H1 (cell line): ENCODE measurements at places on chromosomes 2 and 18. TPM values are rescaled to one million over a fixed set of nuclear protein-coding genes. Genes with fewer than 3 reads are reported as not detected.

The ANKRD30B gene
- total RNA-seq, result 0.11 TPM in 1 of 2 replicates, not detected in the other

The ADGRF3 gene
- 0.69 and 0.75 TPM in 2 replicates for total RNA-seq

The DSC2 gene
- total RNA-seq, result 39.3 and 39.7 TPM in 2 replicates

The UGT1A5 gene
- not detected in 2 replicates for total RNA-seq

The NFATC1 gene
- total RNA-seq, result 6.6 and 6.8 TPM in 2 replicates

The REG3A gene
- total RNA-seq, result not detected in 2 replicates

The SP5 gene
- 0.31 TPM in 1 of 2 replicates, not detected in the other for total RNA-seq

The SNORC gene
- 1.6 and 2.1 TPM in 2 replicates for total RNA-seq

The PDE1A gene
- total RNA-seq, result 0.15 and 0.34 TPM in 2 replicates

The HOXD4 gene
- not detected in 2 replicates for total RNA-seq

The ATG4B gene
- 93.7 and 103 TPM in 2 replicates for total RNA-seq

The ALLC gene
- not detected in 2 replicates for total RNA-seq

GRCh38 chr18:69691008-69691760, 256.5 kb downstream of the CD226 start:
- DNase-seq, result no peak

- DNase-seq, result no peak
Observed at GRCh38 chr18:41646915-41647620, 308.0 kb upstream of the PIK3C3 start.

DNA sequence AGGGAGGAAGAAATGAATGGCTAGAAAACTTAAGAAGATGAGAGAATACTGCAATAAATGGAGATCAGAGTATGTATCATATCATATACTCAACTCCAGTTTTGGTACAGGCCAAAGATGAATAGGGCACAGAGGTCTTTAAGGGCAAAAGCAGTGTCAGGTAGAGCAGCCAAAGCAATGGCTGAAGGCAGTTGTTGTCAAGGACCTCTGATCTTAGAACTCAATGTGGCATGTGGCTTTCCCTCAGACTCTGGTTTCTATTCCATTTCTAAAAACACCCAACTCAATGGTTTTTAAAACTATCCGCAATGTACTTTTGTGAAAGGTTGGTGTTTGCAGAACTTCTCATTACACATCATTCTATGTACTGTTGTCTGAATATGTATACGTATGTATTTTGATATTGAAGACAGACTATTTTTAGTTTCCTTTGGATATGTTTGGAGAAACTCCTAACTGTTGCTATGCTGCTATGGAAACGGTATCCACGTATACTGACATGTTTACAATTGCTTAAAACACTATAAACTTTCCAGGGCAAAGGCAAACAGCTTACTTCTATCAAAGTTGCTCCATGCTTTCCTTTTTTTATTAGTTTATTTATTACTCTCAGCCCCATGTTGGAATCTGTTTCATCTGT, 58.1 kb upstream of the PELI1 start:
- DNase-seq, result no peak

- DNase-seq, result no peak
Observed at GRCh38 chr2:113169586-113169985, 4.2 kb upstream of the PSD4 start.

GRCh38 chr2:20181761-20182160, 43.2 kb downstream of the SDC1 start:
- no peak for DNase-seq

DNA sequence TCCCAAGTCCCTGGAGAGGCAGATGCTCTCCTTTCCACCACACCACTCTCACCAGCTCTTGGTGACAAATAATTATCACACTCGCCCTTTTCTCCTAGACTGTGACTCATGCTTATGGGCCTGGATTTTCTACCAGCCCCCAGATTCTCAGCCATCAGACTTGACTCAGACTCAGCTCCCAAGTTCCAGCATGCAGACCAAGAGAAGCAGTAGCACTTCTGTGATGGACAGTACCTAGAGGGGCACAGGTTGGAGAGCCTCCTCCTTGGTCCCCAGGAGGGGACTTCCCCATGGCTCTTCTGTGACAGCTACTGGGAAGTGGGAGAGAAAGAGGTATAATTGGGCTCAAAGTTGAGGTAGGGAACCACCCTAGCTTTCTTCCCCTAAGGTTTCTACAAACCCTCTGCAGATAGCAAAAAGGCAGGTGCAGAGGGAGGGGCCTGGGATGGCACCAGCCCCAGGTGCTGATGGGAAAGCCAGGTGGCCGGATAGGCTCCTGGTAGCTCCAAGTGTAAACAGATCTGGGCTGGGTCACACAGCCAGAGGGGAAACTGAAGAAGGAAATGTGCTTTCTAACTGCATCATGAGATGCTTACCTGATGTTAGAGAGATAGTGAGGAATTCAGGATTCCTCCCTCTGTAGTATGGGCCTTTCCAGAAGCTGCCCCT, 4.1 kb downstream of the TCF23 start:
- no peak for DNase-seq

GRCh38 chr18:21327101-21327500, 85.1 kb downstream of the GREB1L start:
- DNase-seq, result no peak

DNA sequence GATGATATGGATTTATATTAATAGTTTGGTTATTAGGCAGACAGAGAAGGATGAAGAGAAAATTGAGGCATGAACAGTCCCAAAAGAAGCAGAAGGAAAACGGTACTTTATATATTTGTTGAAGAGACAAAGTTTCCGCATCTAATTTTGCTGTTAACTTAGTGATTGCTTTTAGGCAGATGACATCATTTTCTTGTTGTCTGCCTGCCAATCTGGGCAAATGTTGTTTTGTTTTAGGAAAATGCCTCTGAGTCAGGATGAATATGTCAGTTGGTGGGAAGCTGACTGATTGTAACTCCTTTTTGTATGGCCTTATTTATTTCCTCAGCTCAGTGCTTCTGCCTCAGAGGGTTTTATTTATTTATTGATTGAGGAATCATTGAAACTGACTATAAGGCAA, 52.5 kb upstream of the CAVIN2 start:
- DNase-seq, result no peak

DNA sequence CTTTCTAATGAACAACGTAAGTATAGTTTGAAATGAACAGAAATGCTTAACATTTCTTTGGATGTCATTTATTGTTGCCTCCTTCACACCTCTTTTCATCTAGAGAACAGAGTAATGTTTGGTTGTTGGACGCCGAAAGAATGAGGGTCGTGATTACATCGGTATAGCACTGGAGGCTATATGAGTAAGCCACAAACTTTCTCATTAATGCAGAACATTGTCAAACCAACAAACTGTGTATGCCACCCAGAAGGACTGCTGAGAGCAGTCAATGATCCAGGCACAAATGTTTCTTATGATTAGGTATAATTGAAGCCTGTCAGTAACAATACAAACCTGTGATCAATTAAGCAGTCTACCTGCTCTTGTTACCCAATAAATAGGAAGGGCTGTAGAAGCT, 1494.7 kb upstream of the NXPH2 start:
- DNase-seq, result no peak

DNA sequence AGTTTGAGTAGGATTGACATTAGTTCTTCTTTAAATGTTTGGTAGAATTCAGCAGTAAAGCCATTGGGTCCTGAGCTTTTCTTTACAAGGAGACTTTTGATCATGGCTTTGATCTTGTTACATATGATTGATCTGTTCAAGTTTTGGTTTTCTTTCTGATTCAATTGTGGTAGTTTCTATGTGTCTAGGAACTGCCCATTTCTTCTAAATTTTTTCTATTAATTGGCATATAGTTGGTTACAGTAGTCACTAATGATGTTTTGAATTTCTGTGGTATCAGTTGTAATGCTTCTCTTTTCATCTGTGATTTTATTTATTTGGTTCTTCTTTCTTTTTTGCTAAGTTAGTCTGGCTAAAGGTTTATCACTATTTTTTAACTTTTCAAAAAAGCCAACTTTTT, 73.3 kb upstream of the DLGAP1 start:
- DNase-seq, result no peak

- DNase-seq, result no peak
Observed at GRCh38 chr18:64202210-64202836, 53.4 kb upstream of the LINC00305 start.

- no peak for DNase-seq
Observed at GRCh38 chr2:45964223-45964841, 312.9 kb downstream of the PRKCE start.

DNA sequence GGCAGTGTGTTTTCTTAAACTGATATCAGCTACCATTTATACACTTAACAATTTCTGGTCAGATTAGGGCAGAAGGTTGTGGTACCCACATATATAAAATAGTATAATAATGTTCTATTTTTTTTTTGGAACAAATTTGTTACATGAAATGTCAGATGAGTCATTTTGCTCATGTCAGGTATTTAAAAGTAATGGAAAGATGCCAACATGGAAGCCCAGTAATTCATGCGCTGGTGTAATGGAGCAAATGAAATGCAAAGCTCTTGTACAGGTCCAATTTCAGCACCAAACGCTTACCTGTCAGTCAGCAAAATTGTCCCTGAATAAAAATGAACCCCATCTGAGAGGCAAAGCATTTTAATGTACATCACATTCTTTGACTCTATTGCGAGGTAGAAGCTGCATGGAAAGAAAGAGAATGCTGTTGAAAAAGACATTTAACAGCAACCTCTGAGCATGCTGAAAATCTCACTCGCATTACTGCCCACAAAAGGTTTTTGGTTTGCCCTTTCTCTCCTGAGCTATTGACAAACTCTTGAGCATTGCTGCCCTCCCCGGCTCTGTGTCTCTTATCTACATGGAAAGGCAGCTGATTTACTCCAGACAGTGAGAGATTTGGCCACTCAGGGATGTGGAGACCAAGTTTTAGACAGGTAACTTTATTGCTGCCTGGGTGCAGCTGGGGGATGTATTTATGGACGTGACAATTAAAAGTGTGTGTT, 217.5 kb downstream of the CAMKMT start:
- DNase-seq, result no peak

GRCh38 chr2:53475321-53475720, 292.3 kb upstream of the CHAC2 start:
- no peak for DNase-seq

DNA sequence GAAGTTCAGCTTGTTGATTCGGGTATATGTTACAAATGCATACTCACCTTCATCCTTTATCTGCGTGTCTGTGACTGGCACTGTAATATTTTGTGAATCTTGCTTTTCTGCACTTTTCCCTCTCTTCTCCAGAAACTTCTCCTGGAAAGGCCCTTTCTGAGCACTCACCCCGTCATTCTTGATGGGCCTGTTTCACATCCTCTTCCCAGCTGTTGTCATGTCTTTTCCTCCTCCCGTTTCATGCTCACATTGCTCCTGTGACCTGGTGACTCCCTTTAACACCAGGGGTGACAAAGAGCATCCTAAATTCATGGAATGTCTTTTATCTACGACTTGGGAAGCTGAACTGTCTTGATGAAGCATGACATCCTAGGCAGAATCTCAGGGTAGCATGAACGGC, 65.8 kb downstream of the CD8B2 start:
- no peak for DNase-seq

- DNase-seq, result no peak
Observed at GRCh38 chr18:51192696-51193095, 4.8 kb downstream of the MEX3C start.

DNA sequence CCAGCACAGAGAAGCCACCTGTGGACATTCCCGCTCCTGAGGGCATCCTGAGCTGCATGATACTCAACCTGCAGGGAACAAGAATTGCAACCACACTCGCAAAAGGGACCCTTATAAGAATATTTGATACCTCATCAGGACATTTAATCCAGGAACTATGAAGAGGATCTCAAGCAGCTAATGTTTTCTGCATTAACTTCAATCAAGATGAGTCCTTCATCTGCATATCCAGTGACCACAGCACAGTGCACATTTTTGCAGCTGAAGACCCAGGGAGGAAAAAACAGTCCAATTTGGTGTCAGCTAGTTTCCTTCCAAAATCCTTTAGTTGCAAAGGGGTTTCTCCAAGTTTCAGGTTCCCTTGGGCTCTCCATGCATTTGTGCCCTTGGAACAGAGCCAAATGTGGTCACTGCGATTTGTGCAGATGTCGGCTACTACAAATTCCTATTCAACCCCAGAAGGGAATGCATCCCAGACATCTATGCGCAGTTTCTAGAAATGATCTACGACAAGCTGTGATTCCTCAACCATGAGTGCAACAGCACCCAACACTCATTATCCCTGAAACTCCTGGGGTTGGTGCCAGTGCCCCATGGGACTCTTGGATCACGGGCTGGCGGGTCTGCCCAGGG, 23.3 kb upstream of the FHOD3 start:
- no peak for DNase-seq

DNA sequence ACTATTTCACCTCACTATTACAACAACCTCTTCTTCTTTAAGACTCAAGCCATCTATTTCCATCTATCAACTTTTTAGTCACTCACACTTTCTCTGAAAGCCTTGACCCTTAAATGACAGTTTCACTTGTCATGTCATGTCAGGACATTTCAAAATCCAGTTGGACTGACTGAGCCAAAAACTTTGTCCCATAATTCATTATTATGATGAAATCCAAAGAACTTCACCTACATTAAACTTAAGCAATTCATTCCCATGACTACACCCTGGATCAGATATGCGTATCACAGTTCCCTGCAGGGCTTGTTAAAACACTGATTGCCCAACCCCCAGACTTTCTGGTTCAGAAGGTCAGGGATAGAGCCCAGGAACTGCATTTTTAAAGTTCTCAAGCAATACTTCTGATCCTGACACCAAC, 26.5 kb downstream of the LDAH start:
- DNase-seq, result no peak

DNA sequence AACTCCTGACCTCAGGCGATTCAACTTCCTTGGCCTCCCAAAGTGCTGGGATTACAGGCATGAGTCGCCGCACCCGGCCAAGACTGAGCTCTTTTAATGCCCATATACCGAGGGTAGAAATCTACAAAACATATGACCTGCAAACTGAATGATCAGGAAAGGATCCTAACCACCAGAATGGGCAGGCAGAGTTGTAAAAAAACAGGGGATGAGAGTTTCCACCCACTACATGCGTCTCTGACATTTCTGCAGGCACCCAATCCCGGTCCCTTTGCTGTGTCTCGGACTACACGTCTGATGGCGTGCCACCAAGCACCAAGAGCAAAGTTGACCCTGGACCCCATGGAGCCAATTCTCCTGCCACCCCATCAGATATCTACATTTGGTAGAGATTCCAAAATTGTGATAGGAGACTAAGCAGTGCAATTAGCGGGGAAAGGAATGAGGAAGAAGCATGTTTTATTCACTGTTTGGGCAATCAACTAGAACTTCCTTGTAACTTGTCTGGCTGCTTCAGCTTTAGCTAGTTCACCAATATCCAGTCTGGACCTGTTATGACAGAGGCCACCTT, 74.1 kb downstream of the ATP8B1 start:
- DNase-seq, result no peak

- no peak for DNase-seq
Observed at GRCh38 chr2:59787095-59787494, 766.4 kb downstream of the BCL11A start.

- no peak for DNase-seq
Observed at GRCh38 chr2:150409196-150409595, 78.3 kb downstream of the RND3 start.

DNA sequence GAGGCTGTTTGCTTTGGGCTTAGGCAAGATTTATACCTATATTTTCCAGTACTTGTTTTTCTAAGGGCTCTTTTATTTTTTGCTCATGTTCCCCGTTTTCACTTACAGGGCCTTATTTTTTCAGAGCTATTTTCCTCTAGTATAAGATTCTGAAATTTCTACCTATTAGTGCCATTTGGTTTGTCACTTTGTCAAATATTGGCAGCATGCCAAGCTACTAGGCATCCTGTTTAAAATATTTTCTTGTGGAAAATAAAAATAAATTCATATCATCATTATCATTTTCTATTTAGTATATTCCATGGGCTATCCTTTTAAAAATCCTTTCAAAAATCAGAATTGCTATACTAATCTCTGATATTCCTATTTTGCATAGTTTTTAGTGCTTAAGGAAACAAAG, 64.8 kb upstream of the CHST9 start:
- no peak for DNase-seq

GRCh38 chr2:117956036-117956796, 57.7 kb downstream of the CCDC93 start:
- DNase-seq, result no peak
